Right lung (tissue), 10 donors: ENCODE measurements at places on chromosomes 1 and 21.

- DNase-seq: no peak
Measured at GRCh38 chr1:240109130-240109529, 17.4 kb downstream of the FMN2 start.

GRCh38 chr1:43731867-43732531 lies 24.7 kb downstream of the ST3GAL3 start:
- DNase-seq: no peak

GRCh38 chr1:167862432-167863076 lies 51.4 kb downstream of the ADCY10 start:
- no peak for DNase-seq

DNA sequence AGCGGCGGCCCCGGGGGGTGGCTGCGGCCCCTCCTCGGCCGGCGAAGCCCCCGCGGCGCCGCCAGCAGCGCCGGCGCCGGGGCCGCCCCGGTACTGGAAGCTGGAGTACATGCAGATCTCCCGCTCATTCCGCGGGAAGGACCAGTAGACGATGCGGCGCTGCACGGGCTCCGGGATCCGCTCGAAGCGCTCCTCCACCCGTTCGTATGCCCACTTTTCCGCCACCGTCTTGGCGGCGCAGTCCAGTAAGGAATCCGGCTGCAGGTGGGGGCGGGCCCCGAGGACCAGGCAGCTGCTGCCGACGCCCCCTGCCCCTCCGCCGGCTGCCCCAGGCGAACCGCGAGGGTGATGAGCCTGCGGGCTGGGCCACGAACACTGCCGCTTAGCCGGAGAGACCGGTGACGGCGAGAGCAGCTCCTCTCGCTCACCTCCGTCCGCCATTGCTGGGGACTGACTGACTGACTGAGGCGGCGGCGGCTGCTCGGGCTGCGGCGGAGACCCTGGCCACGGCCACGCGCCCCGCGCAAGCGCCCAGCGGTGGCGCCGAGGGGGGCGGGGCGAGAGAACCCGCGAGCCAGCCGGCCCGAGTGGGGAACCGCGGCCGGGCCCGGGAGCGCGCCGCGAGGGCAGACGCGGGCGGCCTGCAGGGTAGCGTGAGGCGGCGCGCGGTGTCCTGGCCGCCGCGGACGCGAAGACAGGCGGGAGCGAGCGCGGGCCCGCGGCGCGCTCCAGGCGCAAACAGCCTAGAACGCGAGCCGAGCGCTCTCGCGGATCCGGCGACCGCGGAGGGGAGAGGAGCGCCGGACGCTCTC lies at the start of gene ZSWIM5:
TSS of gene ZSWIM5 (minus strand) at position 696 of the 812 bp plus-strand sequence. CDS start at position 441, 255 bp downstream.
- peak; percentile 65 for DNase-seq

DNA sequence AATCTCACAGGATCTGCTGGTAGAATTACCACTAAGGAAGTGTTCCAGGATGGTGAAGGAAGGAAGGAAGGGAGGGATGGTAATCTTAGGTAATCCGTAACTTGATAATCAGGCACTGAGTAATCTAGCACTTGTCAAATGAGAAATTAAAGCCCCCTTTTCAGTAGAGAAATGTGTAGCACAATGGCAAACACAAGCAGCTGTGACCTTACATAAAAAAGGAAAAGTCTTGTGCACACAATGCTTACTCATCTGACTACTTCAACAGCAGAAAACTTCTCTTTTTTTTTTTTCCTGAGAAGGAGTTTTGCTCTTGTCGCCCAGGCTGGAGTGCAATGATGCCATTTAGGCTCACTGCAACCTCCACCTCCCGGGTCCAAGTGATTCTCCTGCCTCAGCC lies 6.1 kb downstream of the NUP210L start:
- DNase-seq: no peak
